PC-9 (cell line): ENCODE measurements at places on chromosomes 6 and 20. TPM values are rescaled to one million over a fixed set of nuclear protein-coding genes. Genes with fewer than 3 reads are reported as not detected.
A peak's percentile ranks its signal among the peaks of the same experiment; 100 is the strongest.

DNA sequence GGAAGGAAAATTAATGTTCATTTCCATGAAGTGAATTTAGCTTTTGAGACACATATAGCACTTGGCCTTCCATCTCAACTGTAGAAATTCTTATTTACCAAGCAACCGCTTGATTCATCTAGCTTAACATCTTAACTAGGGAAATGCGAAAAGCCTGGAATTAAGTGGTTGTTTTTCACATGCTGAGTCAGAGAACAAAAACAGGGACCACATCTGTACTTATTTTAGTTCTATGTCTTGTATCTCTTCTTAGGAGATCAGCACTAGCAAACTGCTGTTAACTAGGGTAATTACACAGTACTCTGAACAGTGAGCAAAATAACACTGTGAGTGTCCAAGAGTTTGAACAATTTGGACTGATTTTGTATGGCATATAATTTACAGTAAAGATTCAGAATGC is 590.9 kb upstream of the NRSN1 start:
- no peak overlapping the region for H3K27ac ChIP-seq
- no peak for DNase-seq
- no peak overlapping the region for H3K4me3 ChIP-seq
- no peaks in the 10 kb centered on the region for H3K27me3 ChIP-seq
- no peaks in the 10 kb centered on the region for H3K36me3 ChIP-seq
- H3K4me1 ChIP-seq: no peaks in the 10 kb centered on the region

TREM2 gene
- not detected in 2 replicates for total RNA-seq

OR2J3 gene
- not detected in 2 replicates for total RNA-seq

DNA sequence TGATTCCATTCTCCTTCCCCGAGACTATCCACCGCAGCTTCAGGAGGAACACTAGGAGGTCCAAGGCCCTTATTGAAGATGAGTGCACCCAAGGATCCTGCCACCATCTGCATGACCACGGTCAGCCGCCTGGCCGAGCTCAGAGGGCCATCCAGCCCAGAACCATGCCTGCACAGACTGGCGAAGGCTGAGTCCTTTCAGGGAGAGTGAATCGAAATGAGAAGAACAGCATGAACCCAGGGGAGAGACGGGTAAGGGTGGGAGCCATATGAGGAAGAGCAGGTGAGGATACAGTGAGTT is 26.3 kb downstream of the SERPINB6 start:
- DNase-seq: no peak
- no peak overlapping the region for H3K4me3 ChIP-seq
- H3K27me3 ChIP-seq: no peaks in the 10 kb centered on the region
- no peak overlapping the region for H3K27ac ChIP-seq
- no peaks in the 10 kb centered on the region for H3K36me3 ChIP-seq

- no peak overlapping the region for H3K27ac ChIP-seq
- peaks cover 26% of the 10 kb centered on the region for H3K36me3 ChIP-seq
- DNase-seq: no peak
- H3K27me3 ChIP-seq: no peaks in the 10 kb centered on the region
- no peaks in the 10 kb centered on the region for H3K4me1 ChIP-seq
These were observed 19.4 kb downstream of the QRSL1 start for GRCh38 chr6:106648651-106649308.

DNA sequence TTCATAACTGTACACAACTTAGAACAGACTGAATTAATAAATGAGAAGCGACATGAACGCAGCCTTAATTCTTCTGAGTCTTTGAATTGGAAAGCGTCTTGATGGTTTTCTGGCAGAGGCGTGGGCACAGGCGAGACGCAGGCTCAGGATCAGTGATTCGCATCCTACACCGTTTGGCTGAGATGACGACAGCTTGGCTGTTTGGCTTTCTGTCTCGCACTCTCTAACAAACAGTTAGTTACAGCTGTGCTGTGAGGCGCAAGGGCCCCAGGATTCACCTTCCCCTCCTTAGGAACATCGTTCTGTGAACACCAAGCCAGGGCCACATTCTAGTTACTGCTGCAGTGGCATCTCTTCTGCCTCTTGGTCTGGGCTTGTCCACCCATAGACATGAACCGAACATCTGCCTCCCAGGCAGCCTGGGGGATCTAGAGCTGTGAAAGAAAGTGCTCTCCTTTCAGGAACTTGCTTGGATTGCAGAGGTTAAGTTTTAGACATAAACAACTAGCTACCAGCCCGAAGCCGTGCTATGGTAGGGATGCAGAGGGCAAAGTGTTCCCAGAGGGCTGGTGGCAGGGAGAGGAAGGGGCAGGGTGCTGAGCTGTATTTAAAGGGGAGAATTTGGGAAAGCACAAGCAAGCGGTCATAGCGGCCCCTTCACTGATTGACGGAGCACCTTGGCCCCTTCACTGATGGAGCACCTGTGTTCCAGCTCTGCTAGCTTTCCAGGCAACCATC is 49.6 kb downstream of the TCP11 start:
- no peak overlapping the region for H3K27ac ChIP-seq
- H3K4me1 ChIP-seq: peaks cover 5% of the 10 kb centered on the region; the same call in 1 of the 2 replicates
- H3K36me3 ChIP-seq: no peaks in the 10 kb centered on the region
- DNase-seq: no peak
- H3K27me3 ChIP-seq: no peaks in the 10 kb centered on the region
- H3K4me3 ChIP-seq: no peak overlapping the region

LPA gene
- not detected in 2 replicates for total RNA-seq

GRCh38 chr20:17761604-17762003 is 61.8 kb downstream of the BANF2 start:
- H3K36me3 ChIP-seq: no peaks in the 10 kb centered on the region
- no peak overlapping the region for H3K4me3 ChIP-seq
- no peak overlapping the region for H3K27ac ChIP-seq
- H3K27me3 ChIP-seq: peaks cover 3% of the 10 kb centered on the region; the same call in 1 of the 2 replicates

GRCh38 chr6:167078745-167079144 is 44.2 kb upstream of the CCR6 start:
- H3K36me3 ChIP-seq: no peaks in the 10 kb centered on the region
- H3K27me3 ChIP-seq: peaks cover 46% of the 10 kb centered on the region
- DNase-seq: no peak

- H3K36me3 ChIP-seq: no peaks in the 10 kb centered on the region
- no peaks in the 10 kb centered on the region for H3K27me3 ChIP-seq
- no peak for DNase-seq
- no peaks in the 10 kb centered on the region for H3K4me1 ChIP-seq
These were observed 262.6 kb downstream of the NKAIN2 start for GRCh38 chr6:124066269-124066668.

DNA sequence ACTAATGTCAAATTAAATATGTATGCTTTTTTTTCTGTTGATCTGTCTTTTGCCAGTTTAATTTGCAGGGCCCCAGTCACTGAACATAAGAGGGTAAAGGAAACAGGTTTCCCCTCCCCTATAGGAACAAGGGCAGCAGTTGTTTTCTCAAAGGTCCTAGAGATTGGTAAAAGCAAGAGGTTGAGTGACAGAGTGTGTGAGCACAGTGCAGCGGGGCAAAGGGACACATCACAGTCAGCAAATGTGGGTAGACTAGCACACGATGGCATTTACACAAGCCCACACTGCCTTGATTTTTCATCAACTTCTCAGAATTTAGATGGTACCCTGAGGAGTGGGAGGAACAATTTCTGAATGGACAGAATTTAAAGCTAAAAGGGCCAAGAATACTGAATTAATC is 138.7 kb upstream of the MYLIP start:
- peaks cover 44% of the 10 kb centered on the region for H3K27me3 ChIP-seq
- no peaks in the 10 kb centered on the region for H3K4me1 ChIP-seq
- no peak for DNase-seq
- no peaks in the 10 kb centered on the region for H3K36me3 ChIP-seq

RAB44 gene
- total RNA-seq: not detected in 2 replicates

RPRD1B gene
- 55.1 and 60.1 TPM in 2 replicates for total RNA-seq

ELOVL4 gene
- not detected in 2 replicates for total RNA-seq

CST2 gene
- not detected in 2 replicates for total RNA-seq

GRCh38 chr6:144123421-144123820 is 26.9 kb upstream of the STX11 start:
- no peak overlapping the region for H3K4me3 ChIP-seq
- no peak for DNase-seq
- H3K27me3 ChIP-seq: no peaks in the 10 kb centered on the region
- H3K36me3 ChIP-seq: no peaks in the 10 kb centered on the region
- H3K27ac ChIP-seq: no peak overlapping the region
- H3K4me1 ChIP-seq: no peaks in the 10 kb centered on the region

DNA sequence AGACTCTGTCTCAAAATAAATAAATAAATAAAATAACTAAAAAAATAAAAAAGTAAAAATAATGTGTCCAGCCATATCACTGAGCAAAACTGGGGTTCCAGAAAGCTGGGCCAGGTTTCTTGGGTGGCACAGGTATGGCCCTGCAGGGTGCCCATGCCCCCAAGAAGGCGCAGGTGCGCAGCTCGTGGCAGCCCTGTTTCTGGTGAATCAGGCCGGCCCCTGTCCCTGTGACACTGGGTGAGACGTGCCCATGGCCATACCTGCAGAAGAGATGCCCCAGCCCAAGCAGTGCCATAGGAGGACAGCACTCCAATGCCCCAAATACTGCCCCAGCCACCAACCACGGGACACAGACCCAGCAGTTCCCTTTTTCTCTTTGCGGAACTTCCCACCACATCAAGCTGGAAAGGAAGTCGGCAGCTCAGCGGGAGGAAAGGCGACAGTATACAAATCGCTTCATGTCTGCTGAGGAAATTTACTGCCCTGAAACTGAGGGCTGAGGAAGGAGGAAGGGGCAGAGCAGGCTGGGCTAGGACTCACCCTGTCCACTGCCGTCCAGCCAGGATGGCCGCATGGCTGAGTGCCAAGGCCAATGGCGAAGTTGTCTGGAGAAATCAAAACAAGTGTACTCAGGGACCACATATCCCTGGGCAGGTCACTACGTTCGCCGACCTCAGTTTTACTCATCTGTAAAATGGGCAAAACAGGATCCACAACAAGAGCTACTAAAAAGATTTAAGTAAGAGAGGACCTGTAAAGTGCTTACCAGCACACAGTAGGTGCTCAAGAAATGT is 55.4 kb downstream of the PREX1 start:
- no peaks in the 10 kb centered on the region for H3K27me3 ChIP-seq
- H3K4me1 ChIP-seq: no peaks in the 10 kb centered on the region
- no peaks in the 10 kb centered on the region for H3K36me3 ChIP-seq
- DNase-seq: no peak
- no peak overlapping the region for H3K4me3 ChIP-seq
- H3K27ac ChIP-seq: no peak overlapping the region

PPP1R3G gene
- total RNA-seq: 1.1 and 1.4 TPM in 2 replicates

GRCh38 chr6:85132091-85132490 is 317.8 kb upstream of the NT5E start:
- H3K4me3 ChIP-seq: no peak overlapping the region
- DNase-seq: no peak
- no peaks in the 10 kb centered on the region for H3K27me3 ChIP-seq
- H3K36me3 ChIP-seq: no peaks in the 10 kb centered on the region
- H3K27ac ChIP-seq: no peak overlapping the region
- H3K4me1 ChIP-seq: no peaks in the 10 kb centered on the region

LGSN gene
- total RNA-seq: not detected in 2 replicates

GRCh38 chr20:1376408-1377270 is 16.2 kb downstream of the FKBP1A start:
- no peak overlapping the region for H3K4me3 ChIP-seq
- peaks cover 32% of the 10 kb centered on the region for H3K36me3 ChIP-seq
- peaks cover 31% of the 10 kb centered on the region for H3K4me1 ChIP-seq
- DNase-seq: no peak
- no peak overlapping the region; the same call in 1 of the 2 replicates for H3K27ac ChIP-seq

ENPP3 gene
- total RNA-seq: not detected in 2 replicates

- peaks cover 3% of the 10 kb centered on the region for H3K36me3 ChIP-seq
- H3K4me1 ChIP-seq: 0 out of 2 replicates have a peak, but pooled peaks cover 14% of the 10 kb centered on the region
- H3K27ac ChIP-seq: no peak within 1 kb of the TSS
- H3K4me3 ChIP-seq: peak within 1 kb of the TSS; percentile 72
- DNase-seq: peak; percentile 27
These were observed at the start of gene DLK2 for GRCh38 chr6:43455531-43456428. TSS of gene DLK2 (minus strand) at chr6:43455548. CDS start at chr6:43454825, 723 bp downstream.

DNA sequence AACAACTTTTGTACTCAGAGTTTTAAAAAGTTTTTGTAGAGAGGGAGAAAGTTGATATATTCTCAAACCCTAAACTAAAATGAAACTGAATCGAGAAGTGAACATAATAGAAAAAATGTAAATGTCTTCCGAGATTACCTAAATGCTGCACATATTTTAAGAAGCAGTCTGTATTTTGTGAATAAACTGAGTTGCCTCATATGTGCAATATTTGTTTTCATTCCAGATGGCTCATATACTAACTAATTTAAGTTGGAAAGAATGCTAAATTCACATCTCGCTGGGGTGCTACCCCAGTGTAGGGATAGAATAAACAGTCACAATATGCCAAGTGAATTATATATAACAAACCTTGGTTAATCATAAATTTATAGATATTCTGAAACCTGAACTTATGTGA is 285.9 kb upstream of the THEMIS start:
- H3K27me3 ChIP-seq: no peaks in the 10 kb centered on the region
- no peak overlapping the region for H3K4me3 ChIP-seq
- H3K36me3 ChIP-seq: peaks cover 9% of the 10 kb centered on the region
- H3K4me1 ChIP-seq: no peaks in the 10 kb centered on the region
- DNase-seq: no peak

CYP24A1 gene
- 2.7 and 4.9 TPM in 2 replicates for total RNA-seq

FBXO30 gene
- total RNA-seq: 8.3 and 10.6 TPM in 2 replicates
